ENCODE measurements at places on chromosomes 7 and 10.

GRCh38 chr10:3142146-3142875 is 30.3 kb downstream of the PITRM1 start:
- DNase-seq = no peak

DNA sequence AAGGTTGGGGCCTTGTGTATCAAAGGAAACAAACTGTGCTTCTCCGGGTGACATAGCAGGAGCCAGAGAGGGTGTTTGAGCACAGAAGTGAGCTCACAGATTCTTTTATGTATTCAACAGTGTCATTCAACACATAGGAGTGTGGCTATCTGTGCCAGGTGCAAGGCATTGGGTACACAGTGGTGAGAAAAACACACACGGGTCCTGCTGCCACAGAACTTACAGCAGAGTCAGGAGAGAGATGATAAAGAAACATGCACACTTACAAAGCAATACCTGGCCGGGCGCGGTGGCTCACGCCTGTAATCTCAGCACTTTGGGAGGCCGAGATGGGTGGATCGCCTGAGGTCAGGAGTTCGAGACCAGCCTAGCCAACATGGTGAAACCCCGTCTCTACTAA is 16.3 kb upstream of the ECHDC3 start:
- no peak for DNase-seq

GRCh38 chr10:132939957-132940790 is 2.2 kb downstream of the CFAP46 start:
- peak; percentile 45 for DNase-seq

GRCh38 chr10:26502986-26503385 is 64.8 kb downstream of the APBB1IP start:
- DNase-seq = no peak

DNA sequence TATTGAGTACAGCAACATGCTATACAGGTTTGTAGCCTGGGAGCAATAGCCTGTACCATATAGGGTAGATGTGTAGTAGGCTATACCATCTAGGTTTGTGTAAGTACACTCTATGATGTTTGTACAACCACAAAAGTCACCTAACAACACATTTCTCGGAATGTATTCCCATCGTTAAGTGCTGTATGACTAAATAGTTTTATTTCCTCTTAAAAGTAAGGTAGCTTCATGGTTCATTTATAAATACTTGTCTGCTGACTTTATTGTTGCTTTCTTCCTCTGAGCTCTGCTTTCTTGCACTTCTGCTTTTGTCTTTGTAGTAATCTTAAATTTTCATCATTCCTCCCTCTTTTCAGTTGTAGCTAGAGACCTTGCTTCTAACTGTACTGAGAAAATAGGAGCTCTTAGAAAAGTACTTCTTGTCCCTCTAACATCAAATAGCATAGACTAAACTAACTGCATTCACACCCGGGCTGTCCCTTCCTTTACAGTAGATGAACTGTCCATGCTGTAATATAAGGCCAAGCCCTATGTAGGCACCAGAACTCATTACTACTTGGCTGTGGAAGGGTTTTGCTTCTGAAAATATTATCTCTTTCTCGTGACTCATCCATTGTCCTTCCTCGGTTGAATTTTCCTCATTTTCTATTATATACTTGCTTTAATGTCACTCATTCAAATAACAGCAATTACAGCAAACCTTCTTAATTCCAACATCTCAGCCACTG is 55.4 kb upstream of the FAM3C start:
- no peak for DNase-seq

DNA sequence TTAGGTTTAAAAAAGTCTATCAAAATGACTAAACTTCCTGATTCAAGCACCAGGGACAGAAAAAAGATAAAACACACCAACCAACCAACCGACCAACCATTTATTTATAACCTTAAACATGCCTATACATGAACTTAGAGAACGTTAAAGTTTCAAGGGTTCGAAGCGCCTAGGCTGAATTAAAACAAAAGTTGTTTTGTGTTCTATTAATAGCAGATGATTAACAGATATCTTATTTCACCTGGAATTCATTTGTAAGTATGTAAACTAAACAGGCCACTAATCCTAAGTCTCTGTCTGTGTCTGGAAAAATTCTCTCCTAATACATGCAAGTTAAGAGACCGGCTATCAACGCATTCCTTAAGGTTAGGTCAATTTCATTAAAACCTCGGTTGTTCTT is 1.4 kb downstream of the BAIAP2L1 start:
- no peak for DNase-seq

- no peak for DNase-seq
These were observed 23.6 kb upstream of the PRSS37 start for GRCh38 chr7:141864765-141865447.

DNA sequence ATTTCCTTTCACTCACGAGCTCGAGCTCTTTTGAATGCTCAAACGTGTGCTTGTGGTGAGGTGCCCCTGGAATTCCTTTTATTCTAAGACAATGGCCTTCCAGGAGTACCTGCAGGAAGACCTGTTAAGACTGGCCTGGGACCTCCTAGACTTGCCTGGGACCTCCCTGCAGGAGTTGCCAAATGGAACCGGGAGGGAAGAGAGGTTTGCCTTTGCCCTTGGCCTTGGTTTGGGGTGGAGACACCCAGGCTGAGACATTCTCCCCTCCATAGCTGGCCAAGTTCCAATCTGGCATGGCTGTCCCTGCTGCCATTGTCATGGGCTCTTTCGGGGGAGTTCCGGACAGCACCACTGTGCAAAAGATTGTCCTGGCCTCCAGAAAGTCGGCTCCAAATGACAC is 39.7 kb downstream of the DNAJB12 start:
- DNase-seq = no peak

DNA sequence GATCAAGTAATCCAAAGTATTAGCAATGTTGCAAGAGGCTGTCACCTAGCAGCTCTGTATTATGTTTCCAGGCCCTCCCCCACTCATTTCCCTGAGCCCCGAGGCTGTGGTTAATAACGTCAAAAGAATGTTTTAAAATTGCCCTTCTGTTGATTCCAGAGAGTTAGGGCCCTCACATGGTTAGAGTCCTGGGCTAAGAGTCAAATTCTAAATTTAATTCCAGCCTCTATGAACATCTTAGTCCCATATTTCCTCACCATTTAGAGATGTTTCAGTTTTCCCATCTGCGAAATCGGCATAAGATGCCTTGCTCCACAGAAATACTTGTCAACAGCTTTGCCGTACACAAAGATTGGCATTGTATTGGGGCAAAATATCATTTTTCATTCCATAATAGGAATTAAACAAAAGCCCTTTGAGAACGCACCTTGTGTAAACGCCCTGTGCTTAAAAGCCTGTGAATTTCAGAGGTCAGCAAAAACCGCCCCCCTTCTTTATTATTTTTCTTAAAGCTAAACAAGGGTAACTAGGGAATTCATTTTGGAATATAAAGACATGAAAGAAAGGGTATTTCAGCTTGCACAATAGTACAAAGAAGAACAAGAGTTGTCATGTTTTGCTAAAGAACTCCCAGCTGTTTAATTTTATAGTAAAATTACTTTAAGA is 135.8 kb downstream of the ARID5B start:
- DNase-seq = no peak

- no peak for DNase-seq
These were observed 230.0 kb downstream of the SNX13 start for GRCh38 chr7:17710312-17710711.

DNA sequence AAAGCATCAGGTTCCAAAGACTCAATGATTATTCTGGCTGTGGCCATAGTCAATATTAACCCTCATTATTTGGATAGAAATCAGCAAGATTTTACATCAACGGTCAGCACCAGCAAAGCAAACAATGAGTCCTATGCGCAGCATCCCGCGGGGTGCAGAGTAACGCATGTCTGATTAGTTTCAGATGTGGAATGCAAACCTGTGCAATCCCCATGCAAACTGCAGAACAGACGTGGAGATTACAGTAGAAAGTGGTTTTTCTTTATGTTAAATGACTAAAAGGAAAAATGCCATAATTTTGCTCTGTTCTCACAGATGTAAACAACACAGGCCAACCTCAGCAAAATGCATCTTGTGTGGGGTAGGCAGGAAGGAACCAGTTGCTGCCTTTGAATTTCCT is 258.1 kb upstream of the GRB10 start:
- DNase-seq = no peak

- no peak for DNase-seq
These were observed 24.8 kb downstream of the WDR86 start for GRCh38 chr7:151384776-151385625.

- DNase-seq = no peak
These were observed 102.5 kb downstream of the SND1 start for GRCh38 chr7:127754457-127754856.

- no peak for DNase-seq
These were observed 111.3 kb upstream of the ASAH2 start for GRCh38 chr10:50362547-50363125.

DNA sequence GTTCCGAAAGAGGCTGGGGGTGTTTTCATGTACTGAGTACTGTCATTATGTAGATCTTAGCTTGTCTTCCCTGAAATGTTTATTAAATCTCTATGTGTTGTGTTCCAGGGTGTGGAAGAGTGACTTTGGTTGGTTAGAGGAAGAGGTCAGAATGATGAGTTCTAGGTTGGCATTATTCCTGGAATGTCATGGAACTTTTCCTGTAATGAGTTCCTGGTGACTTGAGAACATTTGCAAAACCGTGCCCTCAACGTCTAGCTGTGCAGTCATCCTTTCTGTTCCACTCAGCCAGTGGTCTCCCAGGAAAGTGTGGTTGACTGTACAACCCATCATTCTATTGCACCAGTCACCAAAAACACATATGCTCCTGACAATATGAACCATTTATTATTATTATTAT is 129.6 kb downstream of the BICC1 start:
- no peak for DNase-seq

DNA sequence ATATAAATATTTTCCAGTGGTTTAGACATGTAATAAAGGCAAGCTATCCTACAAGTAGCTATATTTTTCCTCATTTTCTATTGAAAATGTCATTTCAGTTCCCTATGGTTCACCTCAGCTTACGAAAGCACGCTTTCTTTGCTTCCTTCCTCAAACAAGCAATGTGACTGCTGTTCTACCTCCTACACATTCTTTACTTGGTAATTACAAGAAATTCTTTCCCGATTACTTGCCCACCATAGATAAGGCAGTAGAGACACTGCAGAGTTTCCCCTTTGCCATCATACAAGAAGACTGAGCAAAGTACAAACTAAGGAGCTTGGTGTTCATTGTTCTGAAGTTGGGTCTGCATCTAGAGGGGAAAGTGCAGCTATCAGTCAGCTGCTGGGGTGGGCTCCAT is 249.4 kb downstream of the CRPPA start:
- DNase-seq = no peak

GRCh38 chr10:95229724-95230627 is 35.9 kb downstream of the ACSM6 start:
- no peak for DNase-seq
